Hypothalamus (tissue), 51 donors: ENCODE measurements at places on chromosomes 7 and 10.

- DNase-seq, result no peak
These were observed 2.5 kb upstream of the TACR2 start for GRCh38 chr10:69419096-69419743.

- DNase-seq, result no peak
These were observed 34.4 kb downstream of the FHIP2A start for GRCh38 chr10:114855776-114856543.

DNA sequence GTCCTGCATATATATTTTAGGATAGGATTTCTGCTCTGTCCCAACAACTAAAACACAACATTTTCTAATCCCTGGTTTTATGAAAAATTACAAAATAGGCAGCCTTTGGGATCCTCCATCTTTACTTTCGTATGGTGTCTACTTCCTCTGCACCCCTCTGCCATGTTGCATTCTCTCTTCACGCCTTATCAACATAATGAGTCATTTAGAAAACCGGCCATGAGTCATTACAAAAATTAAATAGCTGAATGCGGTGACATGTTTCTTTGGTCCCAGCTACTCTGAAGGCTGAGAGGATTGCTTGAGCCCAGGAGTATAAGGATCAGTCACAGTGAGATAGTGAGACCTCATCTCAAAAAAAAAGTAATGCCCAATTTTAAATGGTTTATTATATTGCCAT lies 148.1 kb upstream of the CELF2 start:
- DNase-seq, result no peak

DNA sequence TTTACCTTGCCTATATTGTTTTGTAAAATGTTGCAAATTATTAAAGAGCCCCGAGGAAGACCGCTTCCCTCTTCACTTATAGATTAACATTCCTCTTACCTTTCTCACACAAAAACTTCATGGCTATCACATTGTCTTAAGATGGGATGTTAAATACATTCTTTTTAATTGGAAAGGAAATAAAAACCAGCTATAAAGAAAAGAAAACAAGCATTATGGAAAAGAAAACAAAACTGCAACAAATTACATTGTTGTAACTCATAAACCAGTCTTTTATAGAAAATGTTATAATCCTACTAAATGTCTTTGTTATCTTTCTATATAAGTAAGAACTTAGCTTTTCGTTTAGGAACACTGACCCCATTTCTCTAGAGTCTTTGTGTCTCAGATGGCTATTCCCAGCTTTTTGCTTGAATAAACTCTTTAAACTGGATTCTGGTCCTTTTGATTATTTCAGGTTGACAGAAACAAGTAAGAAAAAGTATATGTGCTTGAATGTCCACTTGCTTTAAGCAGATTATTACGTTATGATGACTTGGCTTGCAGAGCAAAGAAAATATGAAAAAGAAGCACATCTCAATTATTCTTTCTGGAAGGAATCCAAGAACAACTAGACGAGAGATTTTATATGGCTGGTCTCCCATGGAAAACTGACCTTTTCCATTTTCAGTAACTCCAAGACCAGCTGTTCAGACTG lies 128.2 kb downstream of the AKR1D1 start:
- DNase-seq, result no peak

GRCh38 chr7:146575903-146576302 lies 459.3 kb downstream of the CNTNAP2 start:
- DNase-seq, result no peak

DNA sequence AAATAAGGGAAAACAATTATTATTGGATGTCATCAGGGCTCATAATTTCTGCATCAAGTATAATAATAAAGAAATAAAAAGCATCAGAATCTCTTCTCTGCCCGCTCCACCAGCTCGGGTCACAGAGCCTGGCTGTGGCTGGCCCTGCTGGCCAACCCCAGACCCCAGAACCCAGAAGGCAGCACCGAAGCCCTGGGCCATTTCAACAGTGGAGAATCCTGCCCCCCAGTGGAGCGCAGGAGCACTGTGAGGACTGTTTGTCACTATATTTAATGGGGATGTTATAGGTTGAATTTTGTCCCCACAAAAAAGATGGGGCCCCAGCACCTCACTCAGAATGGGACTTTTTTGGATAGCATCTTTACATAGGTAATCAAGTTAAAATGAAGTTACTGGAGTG lies 27.3 kb downstream of the DENND11 start:
- no peak for DNase-seq

DNA sequence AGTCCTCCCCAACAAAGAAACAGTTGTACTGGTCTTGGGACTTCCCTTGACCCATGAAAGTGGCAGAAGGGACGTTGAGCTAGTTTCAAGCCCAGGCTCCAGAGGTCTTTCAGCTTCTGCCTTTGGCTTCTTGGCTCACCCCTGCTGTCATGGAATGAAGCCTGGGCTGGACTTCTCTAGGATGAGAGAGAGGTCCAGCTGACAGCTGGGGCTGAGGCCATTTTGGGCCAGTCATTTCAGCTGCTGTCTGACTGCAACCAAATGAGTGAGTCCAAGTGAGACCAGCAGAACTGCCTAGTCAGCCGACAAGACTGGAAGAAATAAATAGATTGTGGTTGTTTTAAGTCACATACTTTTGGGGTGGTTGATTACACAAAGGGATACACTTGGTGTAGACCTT lies 76.6 kb downstream of the TMEM178B start:
- DNase-seq, result no peak

- peak; percentile 8 for DNase-seq
These were observed 72.7 kb upstream of the PALS2 start for GRCh38 chr7:24500599-24500998.

DNA sequence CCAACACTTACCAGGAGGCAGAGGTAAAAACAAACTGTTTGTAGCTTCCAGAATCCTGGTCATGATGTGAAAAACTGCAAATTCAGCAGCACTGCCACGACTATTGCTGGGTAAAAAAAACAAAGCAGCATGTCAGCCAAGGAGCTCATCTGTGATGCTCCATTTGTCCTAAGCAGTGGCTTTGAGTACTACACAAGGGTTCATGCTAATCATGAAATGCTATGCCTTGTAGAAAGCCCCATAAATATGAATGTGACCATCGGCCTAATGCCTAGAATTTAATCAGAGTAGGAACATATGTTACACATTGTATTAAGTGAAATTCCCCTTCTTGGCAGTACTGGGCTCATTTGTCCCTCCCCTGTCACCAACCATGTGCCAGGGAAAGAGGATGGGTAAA lies 95.4 kb downstream of the GSAP start:
- DNase-seq, result no peak

GRCh38 chr7:139645572-139646523 lies 122.4 kb downstream of the CLEC2L start:
- DNase-seq, result peak; percentile 73

- no peak for DNase-seq
These were observed 59.6 kb downstream of the PKD1L1 start for GRCh38 chr7:47888371-47889265.
